ENCODE measurements at places on chromosomes 2 and 18.
A peak's percentile ranks its signal among the peaks of the same experiment; 100 is the strongest.

DNA sequence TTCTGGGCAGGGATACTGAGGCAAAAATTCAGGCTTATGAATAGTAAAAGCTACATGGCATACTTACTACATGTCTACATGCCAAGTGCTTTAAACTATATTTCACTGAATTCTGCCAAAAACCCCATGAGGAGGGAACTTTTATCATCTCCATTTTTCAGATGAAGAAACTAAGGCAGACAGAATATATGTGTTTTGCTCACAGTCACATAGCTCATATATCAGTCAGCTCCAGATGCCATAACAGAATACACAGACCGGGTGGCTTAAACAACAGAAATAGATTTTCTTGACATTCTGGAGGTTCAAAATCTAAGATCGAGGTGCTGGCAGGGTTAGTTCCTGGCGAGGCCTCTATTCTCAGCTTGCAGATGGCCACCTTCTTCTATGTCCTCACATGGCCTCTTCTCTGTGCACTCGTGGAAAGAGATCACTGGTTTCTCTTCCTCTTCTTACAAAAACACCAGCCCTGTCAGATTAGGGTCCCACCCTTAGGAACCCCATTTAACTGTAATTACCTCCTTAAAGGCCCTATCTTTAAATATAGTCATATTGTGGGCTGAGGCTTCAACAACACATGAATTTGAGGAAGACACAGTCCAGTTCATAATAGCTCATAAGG, 27.1 kb upstream of the CREB1 start:
- no peak for DNase-seq

GRCh38 chr2:158676295-158676694, 118.8 kb upstream of the DAPL1 start:
- no peak for DNase-seq

DNA sequence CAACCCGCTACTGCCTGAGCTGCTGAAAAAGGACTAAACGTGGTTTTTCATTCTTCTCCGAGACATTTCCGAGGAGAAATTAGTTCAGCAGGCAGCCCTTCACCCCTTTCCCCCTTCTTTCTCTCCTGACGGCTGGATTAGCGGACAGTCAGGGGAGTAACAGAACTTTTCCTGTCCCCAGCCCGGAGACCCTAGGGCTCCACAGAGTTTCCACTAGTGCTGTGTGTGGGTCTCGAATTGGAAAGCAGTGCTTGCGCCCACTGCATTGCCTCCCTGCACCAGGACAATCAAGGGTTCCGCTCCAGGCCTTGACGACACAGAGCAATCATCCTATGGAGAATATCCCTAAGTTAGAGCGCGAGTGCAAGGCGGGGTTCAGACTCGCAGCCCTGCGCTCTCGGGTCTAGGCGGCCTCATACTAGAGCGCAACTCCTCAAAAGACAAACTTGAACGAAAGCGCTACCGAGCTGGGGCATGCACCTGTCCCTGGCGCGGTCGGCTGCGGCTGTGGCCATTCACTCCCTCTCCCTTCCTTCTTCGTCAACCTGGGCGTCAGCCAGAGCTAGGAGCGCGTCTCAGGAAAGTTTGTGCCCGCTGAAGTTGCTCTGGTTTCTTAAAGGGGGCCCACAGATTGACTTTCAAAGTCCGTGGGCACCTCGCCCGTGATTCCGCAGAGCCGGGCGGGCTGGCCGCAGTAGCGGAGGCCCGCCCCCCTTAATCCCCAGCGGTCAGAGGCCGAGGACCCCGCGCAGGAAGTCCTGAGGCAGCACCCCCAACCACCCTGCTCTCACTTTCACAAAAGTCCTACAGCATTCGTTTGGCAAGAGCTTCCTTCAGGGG, 801 bp downstream of the OSR1 start:
- no peak for DNase-seq

DNA sequence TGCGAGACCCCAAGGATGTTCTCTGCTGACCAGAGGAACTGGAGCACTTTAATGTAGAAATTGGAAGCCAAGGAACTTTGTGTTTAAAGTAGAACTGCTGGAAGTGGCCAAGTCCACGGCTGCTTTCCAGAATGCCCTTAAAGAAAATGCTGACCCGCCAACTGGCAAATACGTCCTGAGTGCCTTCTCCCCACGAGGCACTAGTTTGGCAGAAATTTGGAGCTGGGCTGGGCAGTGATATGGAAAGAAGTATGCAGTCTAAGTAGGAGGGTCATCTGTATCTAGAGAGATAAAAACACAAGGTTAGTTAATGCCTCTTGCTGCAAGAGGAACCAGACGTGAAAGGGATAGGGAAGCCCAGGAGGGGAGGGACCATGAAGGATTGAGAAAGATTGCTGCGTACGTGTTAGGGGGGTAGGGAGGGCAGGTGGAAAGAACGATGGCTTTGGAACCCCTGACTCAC, 59.3 kb upstream of the RFX8 start:
- DNase-seq, result no peak

GRCh38 chr18:11994703-11995444, 13.6 kb downstream of the IMPA2 start:
- no peak for DNase-seq

DNA sequence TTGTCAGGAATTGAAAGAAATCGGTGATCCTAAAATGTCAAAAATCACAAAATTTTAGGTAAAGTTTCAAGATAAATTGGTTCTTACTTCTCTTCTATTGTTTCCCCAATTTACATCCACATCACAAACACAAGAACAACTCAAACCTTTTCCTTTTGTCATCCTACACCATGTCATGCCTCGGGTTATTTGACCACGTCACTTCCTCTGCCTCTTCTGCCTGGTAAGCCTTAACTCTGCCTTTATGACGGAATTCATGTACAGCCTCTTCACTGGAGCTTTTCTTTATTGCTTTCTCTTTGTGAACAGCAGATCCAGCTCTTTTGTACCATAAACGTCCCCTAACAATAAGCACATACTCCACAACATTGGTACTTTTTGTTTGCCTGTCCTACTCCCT, 258.0 kb downstream of the DPP10 start:
- DNase-seq, result no peak

DNA sequence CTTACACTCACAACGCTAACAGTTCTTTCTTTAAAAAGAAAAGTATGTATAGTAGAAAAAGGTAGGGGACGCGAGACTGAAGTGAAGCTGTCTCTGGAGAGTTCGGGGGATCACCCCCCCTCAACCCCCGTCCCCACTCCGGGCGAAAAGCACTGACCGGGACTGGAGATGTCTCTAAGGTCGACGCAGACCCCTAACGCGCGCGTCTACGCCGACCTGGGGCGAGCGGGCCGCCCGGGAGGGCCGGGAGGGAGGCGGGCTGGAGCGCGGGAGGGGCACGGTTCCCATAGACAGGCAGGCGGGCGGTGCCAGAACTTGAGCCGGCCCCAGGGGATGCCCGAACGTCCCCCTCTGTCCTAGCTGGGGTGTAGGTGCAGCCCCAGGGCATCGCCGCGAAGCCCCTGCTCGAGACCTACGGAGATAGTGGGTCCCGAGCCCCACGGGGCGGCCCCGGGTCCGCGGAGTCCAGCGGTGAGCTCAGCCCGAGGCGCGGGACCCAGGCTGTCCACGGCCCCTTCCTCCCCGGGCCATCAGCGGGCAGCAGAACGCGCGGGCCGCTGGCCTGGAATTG, 82.2 kb downstream of the CHRNA1 start:
- DNase-seq, result peak; percentile 66

GRCh38 chr18:51603551-51603950, 406.1 kb upstream of the MEX3C start:
- no peak for DNase-seq

GRCh38 chr18:48027401-48027963, 97.0 kb upstream of the SMAD2 start:
- DNase-seq, result no peak

- DNase-seq, result no peak
Observed at GRCh38 chr2:65931056-65931455, 498.7 kb upstream of the SPRED2 start.

DNA sequence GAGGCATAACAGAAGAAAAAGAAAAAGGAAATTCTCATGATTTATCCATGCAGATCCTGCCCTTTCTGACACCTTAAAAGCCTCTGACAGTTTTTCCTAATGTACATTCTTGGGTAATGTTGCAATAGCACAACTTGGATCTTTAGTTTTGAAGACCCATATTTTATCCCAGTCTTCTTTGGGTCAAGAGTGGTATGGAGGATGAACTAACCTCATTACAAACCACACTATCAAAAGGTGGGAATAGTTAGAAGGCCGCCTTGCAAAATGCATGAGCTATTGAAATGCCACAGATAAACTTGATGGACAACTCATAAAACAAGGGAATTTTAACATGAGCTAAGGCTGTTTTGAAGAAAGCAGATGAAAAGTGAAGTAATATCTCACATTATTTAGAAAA, 1479.8 kb upstream of the ACVR2A start:
- DNase-seq, result no peak

Measured in AG08395 (cell line).